ENCODE measurements at places on chromosomes 16 and 17.

- no peak for DNase-seq
Measured at GRCh38 chr17:77548967-77549366, 408.2 kb downstream of the SEC14L1 start.

DNA sequence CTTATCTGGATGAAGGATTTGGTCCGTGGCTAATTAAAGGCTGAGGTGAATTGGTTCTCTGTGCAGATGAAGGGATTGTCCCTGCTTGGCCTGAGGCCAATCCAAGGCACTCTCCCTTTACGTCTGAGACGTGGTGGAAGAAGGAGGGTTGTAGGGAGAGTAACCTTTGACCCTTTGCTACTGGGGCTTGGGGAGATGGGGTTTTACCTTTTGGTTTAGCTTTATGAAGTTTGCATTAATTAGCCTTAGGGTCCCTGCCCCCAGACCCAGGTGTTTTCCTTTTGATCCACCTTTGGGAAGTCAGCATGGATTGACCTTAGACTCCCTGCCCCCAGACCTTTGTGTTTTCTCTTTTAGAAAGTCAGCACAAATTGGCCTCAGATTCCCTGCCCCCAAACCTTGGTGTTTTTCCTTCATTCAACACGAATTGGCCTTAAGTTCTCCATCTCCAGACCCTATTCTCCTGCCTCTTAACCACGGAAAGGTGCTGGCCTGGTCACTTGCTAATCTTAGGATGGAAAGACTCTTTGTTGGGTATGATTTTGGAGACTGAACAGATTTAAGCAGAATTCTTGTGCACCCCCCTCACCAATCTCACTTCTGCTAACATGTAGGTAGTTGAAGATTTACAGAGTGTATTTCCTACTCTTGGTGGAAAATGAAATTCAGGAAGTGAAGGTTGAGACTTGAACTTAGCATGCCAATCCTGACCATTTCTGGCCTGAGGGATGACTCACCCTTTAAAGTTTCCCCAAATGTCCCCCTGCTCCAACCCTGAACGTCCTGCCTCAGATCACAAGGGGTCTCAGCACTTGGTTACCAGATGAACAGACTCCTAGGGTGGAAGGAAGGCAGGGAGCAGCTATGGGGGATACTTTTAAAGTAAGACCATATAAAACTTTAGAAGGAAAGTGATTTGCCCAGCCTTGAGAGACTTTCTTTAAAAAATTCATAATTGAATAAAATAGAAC lies 23.1 kb upstream of the MMD start:
- no peak for DNase-seq

- no peak for DNase-seq
Measured at GRCh38 chr16:3608069-3608468, 3.3 kb downstream of the SLX4 start.

DNA sequence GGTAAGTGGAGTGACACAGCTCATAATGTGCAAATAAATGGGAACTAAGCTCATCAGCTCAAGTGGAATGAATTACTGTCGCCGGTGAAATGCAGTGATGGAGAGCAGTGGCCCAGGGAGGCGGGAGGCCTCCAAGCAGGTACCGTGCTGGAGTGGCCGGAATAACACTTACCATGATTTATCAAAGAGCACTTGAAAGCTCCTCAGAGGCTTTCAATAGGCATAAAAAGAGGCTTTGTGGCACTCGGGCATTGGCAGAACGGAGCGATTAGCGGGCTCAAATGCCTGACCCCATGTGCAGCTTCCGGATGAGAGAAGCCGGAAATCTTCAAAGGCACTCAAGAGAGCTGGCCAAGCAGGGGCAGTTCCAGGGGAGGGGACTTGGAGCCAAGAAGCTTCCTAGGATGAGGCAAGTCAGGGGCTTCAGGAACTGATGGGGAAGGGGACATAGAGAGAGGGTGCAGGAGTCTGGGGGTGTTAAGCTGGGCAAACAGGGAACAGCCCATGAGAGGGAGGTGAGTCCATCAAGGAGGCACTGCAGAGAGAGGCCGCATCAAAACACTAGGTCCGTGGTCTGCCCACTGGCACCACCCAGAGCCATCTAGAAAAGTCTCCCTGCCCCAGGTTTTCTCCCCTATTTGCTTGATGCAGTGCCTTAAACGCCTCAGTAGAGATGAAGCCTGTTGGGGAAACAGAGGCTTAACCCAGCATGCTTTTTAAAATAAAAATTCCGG lies 144.0 kb upstream of the IRX6 start:
- DNase-seq: no peak

DNA sequence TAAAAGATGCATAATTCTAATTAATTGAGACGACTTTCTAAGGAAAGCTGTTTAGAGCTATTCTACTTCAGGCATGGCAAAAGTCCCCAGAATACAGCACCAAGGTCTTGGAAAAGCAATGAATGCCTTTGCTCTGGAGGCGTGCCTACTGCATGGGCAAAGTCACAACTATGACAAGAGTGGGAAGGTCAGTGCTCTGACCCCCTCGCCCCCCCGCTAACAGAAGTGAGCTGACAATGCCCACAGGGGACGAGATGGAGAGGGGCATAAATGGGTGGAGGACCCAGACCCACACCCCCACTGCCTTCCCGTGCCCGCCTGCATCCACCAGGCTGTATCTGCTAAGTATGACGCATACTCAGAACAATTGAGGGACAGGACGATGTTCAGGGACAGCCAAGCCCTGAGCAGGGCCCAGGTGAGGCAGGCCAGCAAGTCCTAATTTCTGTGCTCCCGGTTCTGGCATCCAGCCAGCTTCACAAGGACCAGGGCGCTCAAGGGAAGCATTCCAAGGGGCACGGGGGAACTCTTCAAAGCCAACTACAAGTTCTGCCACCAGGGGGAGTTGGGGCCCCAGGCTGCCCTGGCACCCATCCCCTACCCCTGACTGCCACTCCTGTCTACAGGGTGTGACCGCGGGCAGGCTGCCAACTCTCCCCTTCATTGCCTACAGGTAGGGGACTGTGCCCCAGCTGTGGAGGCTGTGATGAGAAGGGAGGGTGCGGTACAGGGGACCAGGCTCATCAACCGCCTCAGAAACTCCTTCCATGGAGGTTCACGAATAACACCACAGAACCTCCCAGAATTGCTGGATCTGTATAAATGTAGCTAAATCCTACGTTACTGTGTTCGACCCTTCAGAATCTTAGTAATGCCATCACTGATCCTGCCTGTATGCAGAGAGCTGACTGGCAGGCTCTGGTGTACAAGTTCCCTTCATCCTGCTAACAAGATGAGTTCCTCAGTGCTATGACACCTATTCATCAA lies 20.8 kb downstream of the NPRL3 start:
- DNase-seq: no peak

GRCh38 chr17:75854881-75855309 lies 240 bp downstream of the WBP2 start:
- no peak for DNase-seq

GRCh38 chr17:81726004-81726403 lies 13.9 kb downstream of the SLC25A10 start:
- DNase-seq: no peak

- DNase-seq: no peak
Measured at GRCh38 chr17:13953841-13954240, 115.5 kb upstream of the COX10 start.

DNA sequence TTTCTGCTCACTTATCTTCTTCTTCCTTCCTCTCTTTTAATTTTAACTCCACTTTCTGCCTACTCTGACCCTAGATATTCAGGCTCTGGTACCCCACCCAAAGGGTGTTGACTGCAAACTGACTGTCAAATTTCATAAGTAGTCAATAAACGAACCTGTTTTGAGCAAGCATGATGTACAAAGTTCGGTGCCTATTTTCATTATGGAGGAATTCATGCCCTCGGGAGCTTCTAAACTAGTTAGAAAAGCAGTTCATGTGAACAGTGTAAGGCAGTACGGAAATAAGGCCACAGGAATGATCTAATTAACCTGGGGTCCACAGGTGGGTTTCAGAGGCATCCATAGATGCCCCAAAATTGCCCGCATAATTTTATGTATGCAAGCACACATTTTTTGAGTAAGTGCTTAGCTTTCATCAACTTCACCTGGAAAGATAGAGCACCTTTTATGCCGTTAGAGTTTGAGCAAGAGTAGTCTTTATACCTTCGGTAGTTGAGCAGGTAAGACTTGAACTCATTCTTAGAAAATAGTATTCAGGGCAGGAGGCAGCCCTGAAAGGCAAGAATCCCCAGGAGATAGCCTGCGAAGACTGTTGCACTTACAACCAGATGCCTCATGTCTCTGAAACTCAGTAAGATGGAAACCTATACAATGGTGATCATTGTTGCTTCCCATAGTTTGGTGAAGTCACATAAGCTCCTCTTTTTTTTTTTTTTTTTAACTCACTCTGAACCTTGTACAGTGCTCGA lies 36.6 kb upstream of the TBX2 start:
- DNase-seq: no peak

GRCh38 chr16:2777903-2778629 lies 986 bp upstream of the ELOB start:
- no peak for DNase-seq

DNA sequence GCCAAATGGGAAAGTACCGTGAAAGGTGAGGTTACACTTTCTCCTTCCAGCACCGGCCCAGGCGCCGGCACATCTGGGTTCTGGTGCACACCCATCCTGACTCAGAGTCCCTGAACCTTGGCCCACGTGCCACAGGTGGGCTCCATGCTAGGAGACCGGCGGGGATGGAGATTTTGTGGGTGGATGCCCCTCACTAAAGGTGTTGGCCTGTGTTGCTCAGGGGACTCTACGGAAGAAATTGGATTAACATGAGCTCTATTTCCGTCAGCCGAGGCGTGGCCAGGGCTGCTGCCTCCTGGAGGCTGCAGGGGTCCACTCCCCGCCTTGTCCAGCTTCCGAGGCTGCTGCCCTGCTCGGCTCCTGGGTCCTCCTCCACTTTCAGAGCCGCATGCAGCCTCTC lies 30.8 kb downstream of the FBXO31 start:
- no peak for DNase-seq

GRCh38 chr16:85019659-85020245 lies 7.8 kb upstream of the KIAA0513 start:
- no peak for DNase-seq

DNA sequence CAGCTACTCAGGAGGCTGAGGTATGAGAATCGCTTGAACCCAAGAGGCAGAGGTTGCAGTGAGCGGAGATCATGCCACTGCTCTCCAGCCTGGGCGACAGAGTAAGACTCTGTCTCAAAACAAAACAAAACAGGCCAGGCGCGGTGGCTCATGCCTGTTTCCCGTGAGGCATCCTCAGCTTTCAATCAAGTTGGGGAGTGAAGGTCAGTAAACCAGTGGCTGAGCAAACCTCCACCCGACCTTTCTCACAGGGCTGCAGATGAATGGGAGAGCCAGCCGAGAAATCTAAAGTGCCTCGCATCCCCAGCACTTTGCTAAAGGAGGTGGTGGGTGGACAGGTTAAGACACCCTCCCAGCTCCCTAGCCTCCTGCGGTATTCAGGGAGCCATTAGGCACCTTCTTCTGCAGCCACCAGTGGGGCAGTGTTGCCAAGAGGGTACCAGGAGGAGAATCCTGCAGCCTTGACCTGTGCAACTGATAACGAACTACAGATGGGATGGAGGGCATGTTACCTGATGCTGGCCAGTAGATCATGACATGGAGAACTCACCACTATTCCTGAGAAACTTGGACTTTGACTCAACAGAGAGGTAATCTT lies 59.0 kb downstream of the KPNA2 start:
- DNase-seq: no peak

GRCh38 chr16:62105244-62105643 lies 69.0 kb upstream of the CDH8 start:
- no peak for DNase-seq

DNA sequence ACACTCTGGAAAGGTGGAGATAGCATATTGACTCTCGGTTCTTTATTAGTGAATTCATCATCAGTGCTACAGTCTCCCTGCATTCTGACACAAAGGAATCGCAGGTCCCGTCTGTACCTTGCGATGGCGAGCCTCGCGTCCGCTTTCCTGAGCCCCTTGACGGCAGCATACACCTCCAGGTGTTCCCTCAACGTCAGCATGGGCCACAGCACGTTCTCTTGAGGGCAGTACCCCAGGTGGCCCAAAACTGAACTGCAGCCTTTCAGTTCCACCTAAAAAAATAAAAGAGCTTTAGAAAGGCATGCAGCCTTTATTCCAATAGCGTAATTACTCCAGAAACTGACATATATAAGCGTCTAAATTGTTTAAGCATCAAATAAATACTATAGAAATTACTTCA lies 24.2 kb upstream of the ABCA9 start:
- no peak for DNase-seq

GRCh38 chr16:89422527-89422904 lies 67.8 kb downstream of the ANKRD11 start:
- no peak for DNase-seq

- DNase-seq: no peak
Measured at GRCh38 chr16:2477327-2477726, 2.4 kb downstream of the TBC1D24 start.

DNA sequence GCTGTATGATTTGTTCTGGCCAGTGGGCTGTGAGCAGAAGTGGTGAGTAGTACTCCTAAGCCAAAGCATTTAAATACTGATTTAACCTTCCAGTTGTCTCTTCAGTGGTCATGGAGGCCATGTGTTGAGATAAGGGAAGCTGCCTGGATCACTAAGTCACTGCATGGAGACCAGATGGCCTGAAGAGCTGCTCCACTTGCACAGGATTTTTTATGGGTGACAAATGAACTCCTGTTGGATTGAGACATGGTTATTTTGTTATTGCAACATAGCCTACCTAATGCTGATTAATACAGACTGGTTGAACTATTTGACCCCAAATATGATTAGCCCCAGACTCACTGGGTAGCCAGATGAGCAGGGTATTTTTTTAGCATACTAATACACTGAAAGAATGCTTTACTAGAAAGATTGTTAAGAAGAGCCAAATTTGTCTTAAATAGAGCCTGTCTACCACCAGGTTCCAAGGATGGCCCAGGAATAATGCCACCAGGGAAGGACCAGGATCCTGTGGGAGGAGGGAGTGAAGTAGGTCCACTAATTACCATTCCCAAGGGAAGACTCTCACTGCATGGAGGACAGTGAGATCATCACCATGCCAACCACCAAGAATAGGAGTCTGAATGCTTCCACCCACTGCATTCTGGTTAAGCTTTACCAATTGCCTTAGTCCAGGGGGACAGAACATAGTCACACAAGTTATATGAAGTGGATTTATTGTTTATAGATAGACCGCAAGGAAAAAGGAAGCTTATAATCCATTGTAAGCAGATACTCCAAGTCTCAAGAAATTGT lies 187.4 kb upstream of the IRX6 start:
- no peak for DNase-seq

DNA sequence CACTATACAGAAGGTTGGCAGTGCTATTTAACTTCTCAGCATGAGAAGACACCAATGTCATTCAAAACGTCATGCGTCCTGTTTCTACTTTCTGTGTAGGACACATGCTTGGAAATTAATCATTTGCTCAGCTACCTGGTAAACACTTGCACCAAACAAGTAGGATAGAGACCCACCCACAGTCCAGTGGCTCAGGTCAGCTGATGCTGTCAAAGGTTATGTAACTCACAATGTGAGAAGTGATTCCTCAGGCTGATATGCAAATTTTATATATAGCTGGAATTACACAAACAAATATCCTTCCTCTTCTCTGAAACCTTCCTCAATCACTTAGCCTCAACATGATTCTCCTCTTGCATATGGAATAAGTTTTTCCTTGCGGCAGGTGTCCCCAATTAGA lies 59.6 kb downstream of the ZZEF1 start:
- no peak for DNase-seq

- no peak for DNase-seq
Measured at GRCh38 chr17:45740553-45741330, 43.4 kb upstream of the CRHR1 start.
